HEK293T (cell line): ENCODE measurements at places on chromosomes 7 and 10.

- no peak for DNase-seq
Observed at GRCh38 chr7:80493121-80493849, 18.6 kb downstream of the GNAT3 start.

DNA sequence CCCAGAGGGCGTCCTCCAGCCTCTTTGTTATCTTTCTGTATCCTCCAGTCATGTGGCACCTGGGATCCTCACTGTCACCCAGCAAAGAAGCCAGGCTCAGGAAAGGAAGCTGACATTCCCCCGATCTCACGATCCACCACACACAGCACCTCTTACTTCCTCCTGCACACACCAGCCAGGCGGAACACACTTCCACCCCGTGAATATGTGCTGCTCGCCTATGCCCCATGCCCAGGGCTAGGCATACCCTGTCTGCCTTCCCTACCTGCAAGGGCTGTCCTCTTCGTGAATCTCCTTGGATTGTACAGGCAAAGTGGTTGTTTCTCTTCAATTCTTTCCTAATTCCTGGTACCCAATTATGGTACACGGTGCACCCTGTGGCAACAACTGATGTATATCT lies 191.0 kb downstream of the TNS3 start:
- no peak for DNase-seq

DNA sequence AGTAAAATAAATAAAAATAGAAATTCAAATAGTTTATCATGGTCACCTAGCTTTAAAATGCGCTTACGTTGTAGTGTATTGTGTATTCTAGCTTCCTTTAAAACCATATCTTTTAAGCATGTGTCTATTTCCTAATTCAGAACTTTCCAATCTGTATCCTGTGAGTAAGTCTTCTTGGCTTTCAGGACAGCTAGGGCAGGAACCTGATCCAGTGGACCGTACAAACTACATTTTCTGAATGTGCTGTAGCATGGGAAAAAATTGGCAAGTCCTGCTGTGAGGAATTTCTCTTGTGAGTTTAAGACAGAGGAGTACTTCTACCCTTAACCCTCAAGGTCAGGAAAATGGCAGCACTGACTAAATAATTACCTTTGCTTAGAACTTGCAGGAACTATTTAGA lies 12.1 kb downstream of the OPN1SW start:
- DNase-seq = no peak

GRCh38 chr7:41869091-41869490 lies 166.2 kb upstream of the INHBA start:
- no peak for DNase-seq

DNA sequence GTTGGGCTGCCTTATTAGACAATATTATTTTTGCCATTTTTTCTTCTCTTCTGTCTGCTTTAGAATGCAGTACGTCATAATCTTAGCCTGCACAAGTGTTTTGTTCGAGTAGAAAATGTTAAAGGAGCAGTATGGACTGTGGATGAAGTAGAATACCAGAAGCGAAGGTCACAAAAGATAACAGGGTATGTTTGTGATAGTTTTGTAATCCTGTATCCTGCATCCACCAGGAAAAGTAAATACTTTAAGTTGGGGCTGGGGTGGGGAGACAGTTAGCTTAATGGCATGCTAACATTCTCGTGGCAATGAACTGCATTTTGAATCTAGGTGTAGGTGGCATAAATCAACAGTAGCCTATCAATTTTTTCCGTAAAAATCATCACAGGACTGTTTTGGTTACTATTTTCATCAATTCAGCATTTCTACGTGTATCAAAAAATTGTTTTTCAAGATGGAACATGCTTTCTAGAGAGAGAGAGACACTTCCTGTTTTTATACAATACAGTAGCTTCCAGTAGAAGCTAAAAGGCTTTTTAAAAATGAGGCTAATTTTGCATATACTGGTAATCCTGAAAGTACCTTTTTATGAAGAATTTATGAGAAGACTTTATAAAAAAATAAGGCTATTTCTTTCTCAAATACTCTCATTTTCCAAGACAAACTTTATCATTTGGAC lies 247.5 kb downstream of the FOXP2 start:
- DNase-seq = no peak

DNA sequence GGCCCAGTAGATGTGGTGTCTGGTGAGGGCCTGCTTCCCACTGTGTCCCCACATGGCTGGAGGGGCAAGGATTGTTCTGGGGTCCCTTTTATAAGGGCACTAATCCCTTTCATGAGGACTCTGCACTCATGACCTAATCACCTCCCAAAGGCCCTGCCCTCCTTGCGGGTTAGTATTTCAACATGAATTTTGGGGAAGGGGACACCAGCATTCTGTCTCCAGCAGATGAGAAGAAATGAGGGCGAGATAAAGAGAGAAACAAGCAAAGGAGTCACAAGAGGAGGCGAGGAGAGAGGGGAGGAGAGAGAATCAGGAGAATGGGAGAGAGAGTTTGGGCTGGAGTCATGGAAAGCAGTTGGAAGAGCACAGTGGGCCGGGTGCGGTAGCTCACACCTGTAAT lies 83.7 kb downstream of the C10orf105 start:
- DNase-seq = no peak

- DNase-seq = no peak
Observed at GRCh38 chr7:2525658-2526630, 6.4 kb downstream of the LFNG start.

- no peak for DNase-seq
Observed at GRCh38 chr10:44427037-44427436, 42.1 kb upstream of the CXCL12 start.

DNA sequence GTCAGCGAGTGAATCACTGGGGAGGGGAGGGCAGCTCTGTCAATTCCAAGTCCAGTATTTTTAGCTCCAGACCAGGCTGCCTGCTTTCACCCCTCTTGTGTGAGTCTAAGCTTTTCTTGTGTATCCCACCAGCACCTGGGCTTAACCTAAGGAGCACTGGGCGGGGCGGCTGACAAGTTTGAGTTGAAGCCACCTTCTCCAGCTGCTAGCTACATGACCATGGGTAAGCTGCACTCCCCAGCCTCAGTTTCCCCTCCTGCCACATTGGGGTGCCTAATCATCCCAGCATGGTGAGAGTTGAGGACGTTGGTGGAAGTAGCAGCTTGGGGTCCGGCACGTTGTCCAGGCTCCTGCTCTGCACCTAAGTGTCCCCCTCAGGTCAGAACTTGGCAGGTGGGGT lies 89.8 kb upstream of the PCBD1 start:
- DNase-seq = no peak

- no peak for DNase-seq
Observed at GRCh38 chr7:44291066-44291732, 34.2 kb downstream of the CAMK2B start.
